ENCODE measurements at places on chromosomes 5 and 9.

GRCh38 chr5:149802008-149802680 is 72.0 kb downstream of the PPARGC1B start:
- no peak for DNase-seq

DNA sequence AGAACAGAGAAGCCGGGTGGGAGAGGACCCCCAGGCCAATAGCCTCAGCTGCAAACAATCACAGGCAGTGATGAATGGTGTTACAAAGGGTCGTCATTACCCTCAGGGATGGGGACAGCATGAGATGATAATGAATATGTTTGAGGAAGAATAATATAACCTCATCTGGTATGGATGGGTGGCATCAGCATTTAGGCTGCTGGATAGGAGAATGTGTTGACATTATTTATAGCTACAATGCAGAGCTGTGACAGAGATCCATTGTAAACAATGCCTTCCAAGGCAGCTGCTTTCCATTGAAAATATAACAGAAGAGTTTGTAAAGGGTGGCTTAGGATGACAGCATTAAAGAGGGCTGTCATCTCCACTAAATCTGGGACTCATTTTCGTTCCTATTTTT is 365.5 kb downstream of the KCNN2 start:
- DNase-seq = no peak

DNA sequence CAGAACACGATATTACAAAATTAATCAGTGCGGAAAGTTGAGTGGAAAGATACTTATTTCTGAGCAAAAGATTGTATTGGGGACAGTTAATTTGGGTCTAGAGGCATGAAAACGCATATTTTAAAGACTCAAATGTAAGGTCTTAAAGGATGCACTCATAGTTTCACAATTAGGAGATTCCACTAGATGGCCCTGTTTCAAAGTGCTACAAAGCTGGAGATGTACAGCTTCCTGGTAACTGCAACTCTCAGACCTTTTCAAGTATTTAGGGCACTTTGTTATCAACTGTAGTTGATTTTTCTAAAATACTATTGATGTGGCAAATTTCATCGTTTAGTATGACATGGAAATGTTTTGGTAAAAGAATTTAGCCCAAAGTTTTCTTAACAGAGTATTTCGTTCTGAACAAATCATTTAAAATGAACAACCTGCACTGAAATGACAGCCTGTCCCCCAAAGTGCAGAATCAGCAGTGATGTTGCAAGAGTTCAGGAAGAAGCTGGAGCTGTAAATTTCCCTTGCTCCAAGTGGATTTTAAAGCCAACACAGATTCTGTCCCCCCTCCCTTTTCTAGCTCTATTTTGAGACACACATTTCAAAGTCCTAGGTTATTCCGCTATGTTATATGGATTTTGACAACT is 16.2 kb upstream of the NDUFB6 start:
- no peak for DNase-seq

- DNase-seq = no peak
These were observed 289.5 kb upstream of the MPDZ start for GRCh38 chr9:13568841-13569601.

GRCh38 chr5:139647506-139648204 is 494 bp upstream of the CXXC5 start:
- no peak for DNase-seq

- peak; percentile 66 for DNase-seq
These were observed 53.7 kb downstream of the ZNF462 start for GRCh38 chr9:106916466-106917235.

DNA sequence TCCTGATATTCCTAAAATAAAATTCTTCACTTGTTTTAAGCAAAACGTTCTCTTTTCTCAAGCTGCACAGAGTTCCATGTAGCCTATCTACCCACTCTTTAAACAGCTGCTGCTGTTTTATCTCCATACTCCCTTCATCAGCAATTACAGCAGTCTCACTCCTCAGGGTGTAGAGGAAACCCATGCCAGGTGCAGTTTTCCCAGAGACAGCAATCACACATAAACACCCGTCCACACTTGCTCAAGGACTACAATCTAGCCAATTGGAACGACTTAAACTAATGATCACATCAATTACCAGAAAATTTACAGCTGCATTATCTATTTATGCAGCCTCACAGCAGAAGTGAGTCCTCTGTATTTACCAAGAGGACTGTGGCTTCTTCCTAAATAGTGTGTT is 141.7 kb downstream of the HTR1A start:
- no peak for DNase-seq

DNA sequence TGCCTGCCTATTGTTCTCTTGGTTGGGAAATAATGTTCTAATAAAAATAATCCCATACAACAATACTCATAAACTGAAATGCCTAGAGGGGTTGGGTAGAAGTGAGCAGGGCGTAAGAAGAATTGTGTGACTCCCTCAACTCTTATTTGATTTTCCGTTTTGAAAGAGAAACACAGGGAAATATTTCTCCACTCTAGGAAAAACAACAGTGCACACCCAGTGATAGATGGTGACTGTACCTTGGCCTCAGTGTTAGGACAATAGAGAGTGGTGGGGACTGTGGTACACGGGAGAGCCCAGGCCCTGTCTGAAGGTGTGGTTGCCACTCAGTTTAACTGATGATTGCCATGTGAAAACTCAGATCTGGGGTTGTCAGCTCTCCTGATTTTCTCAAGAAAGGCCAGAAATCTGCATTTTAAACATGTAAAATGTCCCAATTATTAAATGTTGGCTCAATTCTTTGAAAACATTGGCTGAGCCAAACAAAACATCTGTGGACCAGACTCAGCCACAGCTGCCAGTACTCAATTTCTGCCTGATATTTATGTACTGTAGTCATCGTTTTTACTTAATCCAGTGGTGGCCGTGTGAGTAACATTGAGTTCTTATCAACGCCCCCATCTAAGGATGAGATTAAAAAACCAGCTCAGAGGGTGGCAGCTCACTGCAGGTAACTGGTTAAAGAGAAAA is 103.8 kb upstream of the ZNF618 start:
- peak; percentile 37 for DNase-seq

GRCh38 chr5:75734913-75735789 is 17.9 kb upstream of the POC5 start:
- DNase-seq = no peak
